ENCODE measurements at places on chromosomes 2 and 18. TPM values are rescaled to one million over a fixed set of nuclear protein-coding genes. Genes with fewer than 3 reads are reported as not detected.

GRCh38 chr2:186911551-186912085 lies 62.6 kb upstream of the ZSWIM2 start:
- no peak for DNase-seq

- peak; percentile 50 for DNase-seq
Measured at GRCh38 chr2:172674034-172674967, 61.3 kb upstream of the RAPGEF4 start.

GRCh38 chr2:10075571-10076209 lies 4.5 kb downstream of the CYS1 start:
- DNase-seq, result no peak

- no peak for DNase-seq
Measured at GRCh38 chr18:38616306-38616705, 1050.7 kb upstream of the CELF4 start.

GRCh38 chr2:48316753-48317750 lies 212.9 kb upstream of the STON1 start:
- no peak for DNase-seq

LPIN2 gene
- total RNA-seq, result 8.2 TPM

PKDCC gene
- total RNA-seq, result 88.7 TPM

FAP gene
- total RNA-seq, result 0.71 TPM

KRTCAP3 gene
- 0.63 TPM for total RNA-seq

DNA sequence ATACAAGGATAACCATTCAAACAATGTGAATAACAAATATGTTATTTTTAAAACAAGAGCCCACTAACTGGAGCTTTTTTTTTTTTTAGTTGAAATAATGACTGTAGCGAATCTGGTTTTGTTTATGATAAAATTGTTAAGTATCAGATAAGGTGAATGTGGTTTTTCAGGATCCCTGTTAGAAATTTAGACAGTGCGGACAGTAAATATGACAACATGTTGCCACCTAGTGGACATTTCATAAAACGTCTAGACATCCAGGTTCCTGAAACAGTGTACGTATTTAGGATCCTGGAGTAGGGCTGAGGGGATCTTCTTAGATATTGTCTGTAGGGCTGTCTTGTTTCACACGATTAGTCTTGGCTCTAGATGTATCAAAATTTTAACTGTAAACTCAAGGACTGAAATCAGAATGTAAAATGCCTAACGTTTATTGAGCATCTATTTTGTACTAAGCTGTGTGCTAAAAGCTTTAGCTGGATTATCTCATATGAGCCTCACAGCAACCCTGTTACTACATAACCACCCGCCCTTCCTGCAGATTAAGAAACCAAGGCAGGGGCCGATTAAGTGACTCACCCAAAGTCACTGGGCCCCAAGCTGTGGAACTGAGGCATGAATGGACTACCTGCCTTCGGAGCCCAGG lies 23.9 kb upstream of the CCDC68 start:
- DNase-seq, result no peak

- no peak for DNase-seq
Measured at GRCh38 chr2:56117764-56118163, 66.0 kb upstream of the CCDC85A start.

DNA sequence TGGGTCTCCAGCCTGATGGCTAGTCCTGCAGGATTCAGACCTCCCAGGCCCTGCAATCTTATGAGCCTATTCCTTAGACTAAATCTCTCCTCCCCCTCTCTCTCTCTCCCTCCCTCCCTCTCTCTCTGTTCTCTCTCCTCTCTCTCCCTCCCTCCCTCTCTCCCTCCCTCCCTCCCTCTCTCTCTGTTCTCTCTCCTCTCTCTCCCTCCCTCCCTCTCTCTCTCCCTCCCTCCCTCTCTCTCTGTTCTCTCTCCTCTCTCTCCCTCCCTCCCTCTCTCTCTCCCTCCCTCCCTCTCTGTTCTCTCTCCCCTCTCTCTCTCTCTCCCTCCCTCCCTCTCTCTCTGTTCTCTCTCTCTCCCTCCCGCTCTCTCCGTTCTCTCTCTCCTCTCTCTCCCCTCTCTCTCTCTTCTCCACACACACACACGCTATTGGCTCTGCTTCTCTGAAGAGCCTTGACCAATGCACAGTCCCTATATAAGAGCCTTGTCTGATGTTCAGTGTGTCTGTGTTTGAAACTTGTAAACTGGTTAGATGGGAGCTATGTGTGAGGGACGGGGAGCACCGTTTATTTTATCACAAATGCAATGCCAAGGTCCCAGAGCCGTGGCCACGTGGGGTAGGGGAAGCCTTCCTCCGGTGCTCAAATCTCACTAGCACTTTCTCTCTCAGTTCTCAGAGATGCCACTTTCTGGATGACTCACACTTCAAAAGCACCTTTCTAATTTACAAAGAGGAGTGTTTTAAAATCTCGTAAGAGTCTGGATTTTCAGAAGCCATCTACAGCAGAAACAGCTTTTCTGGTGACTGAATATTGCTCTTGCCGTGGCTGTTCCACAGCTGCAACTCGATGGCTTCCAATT lies 9.4 kb upstream of the PRLH start:
- no peak for DNase-seq

- peak; percentile 61 for DNase-seq
Measured at GRCh38 chr18:8771930-8772329, 66.6 kb downstream of the MTCL1 start.

Data from left ventricle myocardium inferior (tissue), 1 donor.